Activated CD8-positive, alpha-beta memory T cell treated with anti-CD3 and anti-CD28 coated beads for 4 hours (primary cell): ENCODE measurements at places on chromosomes 12 and 14.

DNA sequence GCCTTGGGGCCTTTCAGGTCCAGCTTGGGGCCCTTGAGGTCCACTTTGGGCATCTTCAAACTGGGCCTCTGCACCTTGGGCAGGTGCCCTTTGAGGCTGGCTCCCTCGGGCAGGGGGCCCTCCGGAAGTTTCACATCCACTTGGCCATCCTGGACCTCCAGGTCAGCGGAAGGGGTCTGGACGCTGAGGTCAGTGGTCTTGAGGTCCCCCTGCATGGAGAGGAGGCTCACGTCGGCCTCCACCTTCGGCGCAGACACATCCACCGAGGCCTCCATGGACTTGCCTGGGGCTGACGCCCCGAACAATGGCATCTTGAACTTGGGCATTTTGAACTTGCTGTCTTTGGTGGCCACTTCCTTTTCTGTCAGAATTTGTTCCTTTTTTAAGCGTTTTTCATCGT is 25.1 kb downstream of the AHNAK2 start:
- no peak for DNase-seq

DNA sequence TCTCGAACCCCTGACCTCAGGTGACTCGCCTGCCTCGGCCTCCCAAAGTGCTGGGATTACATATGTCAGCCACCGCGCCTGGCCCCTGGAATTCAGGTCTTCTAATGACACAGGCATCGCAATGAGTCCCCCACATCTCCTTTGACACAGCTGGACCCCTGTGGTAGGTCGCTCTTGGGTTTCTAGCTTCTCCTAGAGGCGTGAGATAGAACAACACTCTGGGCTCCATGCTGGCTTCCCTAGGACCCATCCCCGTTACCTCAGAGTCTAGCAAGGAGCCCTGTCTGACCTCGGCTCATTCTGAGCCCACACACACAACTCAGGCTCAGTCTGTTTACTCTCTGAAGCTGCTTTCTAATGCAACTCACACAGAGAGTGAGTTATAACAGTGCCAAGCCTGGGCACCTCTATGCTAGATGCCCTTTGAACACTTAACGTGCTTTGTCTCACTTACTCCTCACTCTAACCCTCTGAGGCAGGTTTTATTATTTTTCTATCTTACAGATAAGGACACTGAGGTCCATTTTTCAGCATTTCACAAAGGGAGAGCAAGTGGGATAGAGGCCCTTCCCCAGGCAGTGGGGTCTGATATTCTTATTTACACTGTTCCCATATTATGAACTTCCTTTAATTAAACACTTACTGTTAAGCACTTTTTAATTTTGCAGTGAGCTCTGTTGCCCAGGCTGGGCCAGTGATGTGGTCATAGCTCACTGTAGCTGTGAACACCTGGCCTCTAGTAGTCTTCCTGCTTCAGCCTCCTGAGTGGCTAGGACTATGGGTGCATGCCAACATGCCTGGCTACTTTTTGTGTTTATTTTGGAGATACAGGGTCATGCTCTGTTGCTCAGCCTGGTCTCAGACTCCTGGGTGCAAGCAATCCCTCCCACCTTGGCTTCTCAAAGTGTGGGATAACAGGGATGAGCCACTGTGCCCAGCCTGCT is 40.6 kb upstream of the RBM19 start:
- no peak for DNase-seq

DNA sequence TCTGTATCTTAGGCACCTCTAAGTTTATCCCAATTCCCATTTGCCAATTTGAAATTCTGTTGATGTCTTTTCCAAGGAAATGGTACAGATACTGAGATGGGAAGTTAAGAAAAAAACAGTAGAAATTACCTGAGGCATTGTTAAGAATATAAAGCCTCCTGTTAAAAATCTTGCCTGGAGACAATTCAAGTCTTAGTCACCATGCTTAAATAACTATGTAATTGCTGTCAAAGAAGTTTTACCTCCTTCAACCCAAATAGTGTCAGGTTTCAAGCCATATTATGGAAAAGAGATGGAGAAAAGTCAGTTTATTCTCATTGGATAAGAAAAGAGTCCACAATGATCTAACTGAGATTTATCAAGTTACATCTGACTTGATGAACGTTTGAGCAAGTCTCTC is 974.7 kb downstream of the GALC start:
- DNase-seq: no peak

GRCh38 chr14:54653712-54654469 is 87.0 kb downstream of the SAMD4A start:
- no peak for DNase-seq

GRCh38 chr12:7645395-7646177 is 20.1 kb downstream of the APOBEC1 start:
- no peak for DNase-seq

GRCh38 chr12:40569626-40570179 is 122.5 kb upstream of the CNTN1 start:
- no peak for DNase-seq

GRCh38 chr12:15453613-15454012 is 131.3 kb downstream of the PTPRO start:
- DNase-seq: no peak

GRCh38 chr12:96120359-96121100 is 73.6 kb upstream of the ELK3 start:
- no peak for DNase-seq

GRCh38 chr14:58354808-58355207 is 40.9 kb upstream of the TOMM20L start:
- no peak for DNase-seq

- DNase-seq: no peak
Measured at GRCh38 chr14:105193916-105194782, 13.0 kb upstream of the NUDT14 start.

DNA sequence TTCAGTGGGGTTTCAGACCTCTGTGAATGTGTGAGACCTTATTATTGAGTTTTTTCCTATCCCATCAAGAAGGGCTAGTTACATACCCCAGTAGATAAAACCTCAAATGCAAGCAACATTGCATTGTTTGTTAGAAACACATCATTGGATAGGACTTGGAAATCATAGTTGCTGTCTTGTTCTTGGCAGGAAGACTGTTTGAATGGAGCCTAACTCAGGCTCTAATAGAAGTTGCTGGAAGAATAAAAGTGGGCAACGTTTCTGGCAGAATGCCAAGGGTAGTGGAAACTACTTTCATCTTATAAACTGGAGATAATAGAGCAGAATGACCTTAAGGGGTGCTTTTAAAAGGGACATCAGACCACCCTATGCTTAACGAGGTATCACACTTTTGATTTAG is 9.9 kb upstream of the PTHLH start:
- DNase-seq: no peak

GRCh38 chr12:95642583-95642982 is 91.3 kb upstream of the USP44 start:
- DNase-seq: no peak

- no peak for DNase-seq
Measured at GRCh38 chr14:25909045-25909747, 688.6 kb downstream of the NOVA1 start.
